ENCODE measurements at places on chromosomes 2 and 18.

- no peak for DNase-seq
Observed at GRCh38 chr2:27889774-27890145, 427 bp downstream of the RBKS start.

- no peak for DNase-seq
Observed at GRCh38 chr2:212078103-212078502, 460.5 kb downstream of the ERBB4 start.

DNA sequence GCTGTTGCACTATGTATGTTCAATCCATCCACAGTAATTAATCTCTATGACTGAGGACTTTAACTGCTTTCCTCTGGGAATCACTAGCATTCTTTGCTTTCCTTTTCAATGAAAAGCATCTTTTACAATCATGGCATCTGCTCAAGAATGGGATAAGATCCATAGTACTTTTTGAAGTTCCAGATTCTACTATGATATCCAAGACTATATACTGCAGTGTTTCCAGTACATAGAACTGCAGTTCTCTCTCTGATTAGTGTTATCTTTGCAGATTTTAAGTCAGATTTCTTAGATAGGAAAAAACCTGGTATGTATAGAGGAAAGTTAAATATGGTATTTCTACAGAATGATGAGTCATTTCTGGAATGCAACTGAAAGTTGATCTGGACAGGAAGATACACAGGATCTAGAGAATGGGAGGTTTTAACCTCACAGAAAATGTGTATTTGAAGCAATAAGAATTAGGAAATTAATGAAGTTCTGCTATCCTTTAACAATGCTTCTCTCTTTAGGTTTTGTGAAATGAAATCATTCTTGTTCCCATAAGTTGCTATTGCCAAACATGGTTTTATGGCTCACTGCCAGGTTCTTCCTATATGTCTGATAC is 670.7 kb downstream of the ERBB4 start:
- DNase-seq = no peak

DNA sequence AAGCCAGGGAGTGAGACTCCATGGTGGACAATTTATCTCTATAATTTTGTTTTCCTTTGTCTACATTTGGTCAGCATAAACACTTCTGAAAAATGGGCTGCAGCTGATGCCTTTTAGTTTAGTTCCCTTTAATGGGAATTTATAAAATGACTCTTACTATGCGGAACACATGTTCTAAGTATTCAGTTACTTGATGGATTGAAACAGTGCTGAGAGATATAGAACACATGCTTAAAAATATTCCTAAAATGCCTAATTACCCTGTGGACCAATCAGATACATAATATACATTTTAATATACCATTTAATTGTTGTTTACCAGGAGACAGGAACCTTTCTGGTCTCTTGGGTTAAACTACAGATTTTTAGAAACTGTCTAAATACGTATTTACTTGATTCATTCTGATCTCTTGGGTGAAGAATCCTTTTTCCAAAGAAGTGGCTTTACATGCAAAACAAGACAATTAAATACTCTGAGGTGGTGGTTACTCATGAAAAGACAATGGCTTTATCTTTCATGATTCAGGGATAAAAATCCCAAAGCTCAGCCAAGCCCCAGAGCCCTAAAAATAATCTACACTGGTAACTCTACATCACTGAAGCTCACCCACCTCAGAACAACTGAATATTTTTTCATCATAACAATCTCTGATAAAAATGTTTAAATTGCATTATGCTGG is 128.1 kb upstream of the SERTAD2 start:
- DNase-seq = no peak

DNA sequence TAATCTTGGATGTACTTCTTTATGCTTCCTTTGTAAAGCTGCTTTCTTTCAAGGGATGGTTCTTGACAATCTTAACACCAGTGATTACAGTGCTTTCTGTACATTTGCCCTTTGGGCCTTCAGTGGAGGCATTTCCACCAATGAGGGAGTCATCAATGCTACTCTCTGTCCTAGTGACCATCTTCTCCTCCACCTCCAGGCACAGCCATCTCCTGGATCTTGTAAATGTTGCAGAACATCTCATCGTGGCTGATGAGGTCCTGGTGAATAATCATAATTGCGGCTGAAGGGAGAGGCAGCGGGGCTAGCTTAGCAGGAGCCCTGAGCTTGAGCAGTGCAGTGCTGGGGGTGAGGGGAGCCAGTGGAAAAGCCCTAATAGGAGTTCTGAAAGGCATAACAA is 32.5 kb downstream of the IDH1 start:
- DNase-seq = no peak

GRCh38 chr18:37669991-37670534 is 104.5 kb upstream of the CELF4 start:
- DNase-seq = no peak
